ENCODE measurements at places on chromosomes 16 and 17.

DNA sequence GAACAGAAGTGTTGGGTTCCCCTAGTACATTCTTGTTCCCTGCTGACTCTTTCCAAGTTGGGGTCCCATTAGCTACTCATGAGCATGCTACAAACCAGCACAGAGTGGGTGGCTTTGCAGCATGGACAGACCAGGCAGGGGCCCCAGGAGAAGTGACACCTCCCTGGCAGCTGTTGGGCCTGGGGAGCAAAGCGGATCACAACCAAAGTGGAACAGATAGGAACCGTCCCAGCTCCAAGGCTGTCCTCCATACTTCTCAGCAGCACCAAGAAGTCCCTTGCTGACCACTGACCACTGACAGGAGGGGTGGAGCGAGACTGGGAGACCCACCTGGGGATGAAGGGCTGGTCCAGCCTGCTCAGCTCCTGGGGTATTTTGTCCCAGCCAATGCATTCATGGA is 12.4 kb upstream of the GFAP start:
- no peak for DNase-seq

DNA sequence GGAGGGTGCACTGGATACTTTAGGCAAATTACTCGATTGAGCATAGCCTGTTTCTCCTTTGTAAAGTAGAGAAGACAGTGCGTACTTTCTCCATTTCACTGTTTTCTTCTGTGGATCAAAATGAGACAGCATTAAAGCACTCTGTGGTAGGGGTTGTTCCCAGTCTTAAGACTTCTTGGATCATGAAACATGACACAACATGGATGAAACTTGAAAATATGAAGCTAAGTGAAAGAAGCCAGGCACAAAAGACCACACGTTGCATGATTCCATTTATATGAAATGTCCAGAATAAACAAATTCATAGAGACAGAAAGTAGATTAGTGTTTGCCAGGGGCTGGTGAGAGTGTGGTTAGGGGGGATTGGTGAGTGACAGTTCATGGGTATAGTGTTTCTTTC is 61.8 kb upstream of the MED9 start:
- DNase-seq: no peak

DNA sequence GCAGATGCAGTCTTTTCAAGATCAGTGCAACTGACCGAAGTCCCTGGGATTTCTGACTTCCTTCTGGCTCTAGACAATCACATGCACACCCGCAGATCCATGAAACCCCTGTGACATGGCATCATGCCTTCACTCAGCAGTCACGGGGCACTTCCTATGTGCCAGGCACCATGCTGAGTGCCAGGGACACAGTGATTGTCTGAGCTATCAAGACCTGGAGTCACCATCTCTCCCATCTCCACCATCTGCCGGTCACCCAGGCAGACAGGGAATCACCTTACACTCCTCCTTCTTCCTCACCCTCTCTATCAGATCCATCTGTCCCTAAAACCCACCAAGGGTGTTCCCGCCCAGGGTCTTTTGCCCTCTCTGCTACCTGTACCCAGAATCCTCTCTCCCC is 5.3 kb downstream of the BEAN1 start:
- DNase-seq: no peak

DNA sequence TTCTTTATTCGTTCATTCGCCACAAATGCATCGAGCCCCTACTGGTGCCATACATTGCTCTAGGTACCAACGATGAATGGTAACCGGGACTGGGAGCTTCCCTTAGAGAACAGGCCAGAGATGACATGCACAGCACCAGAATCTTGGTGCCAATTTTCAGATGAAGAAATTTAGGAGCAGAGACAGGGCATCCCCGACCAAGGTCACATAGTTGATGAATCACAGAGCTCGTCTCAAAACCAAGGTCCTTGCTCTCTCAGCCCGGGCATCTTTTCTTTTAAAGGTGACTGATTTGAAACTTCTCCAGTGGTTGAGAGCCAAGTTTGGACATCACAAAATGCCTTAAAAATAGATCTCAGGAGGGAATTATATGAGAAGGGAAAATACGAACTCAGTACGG is 73.2 kb upstream of the C16orf82 start:
- DNase-seq: no peak

DNA sequence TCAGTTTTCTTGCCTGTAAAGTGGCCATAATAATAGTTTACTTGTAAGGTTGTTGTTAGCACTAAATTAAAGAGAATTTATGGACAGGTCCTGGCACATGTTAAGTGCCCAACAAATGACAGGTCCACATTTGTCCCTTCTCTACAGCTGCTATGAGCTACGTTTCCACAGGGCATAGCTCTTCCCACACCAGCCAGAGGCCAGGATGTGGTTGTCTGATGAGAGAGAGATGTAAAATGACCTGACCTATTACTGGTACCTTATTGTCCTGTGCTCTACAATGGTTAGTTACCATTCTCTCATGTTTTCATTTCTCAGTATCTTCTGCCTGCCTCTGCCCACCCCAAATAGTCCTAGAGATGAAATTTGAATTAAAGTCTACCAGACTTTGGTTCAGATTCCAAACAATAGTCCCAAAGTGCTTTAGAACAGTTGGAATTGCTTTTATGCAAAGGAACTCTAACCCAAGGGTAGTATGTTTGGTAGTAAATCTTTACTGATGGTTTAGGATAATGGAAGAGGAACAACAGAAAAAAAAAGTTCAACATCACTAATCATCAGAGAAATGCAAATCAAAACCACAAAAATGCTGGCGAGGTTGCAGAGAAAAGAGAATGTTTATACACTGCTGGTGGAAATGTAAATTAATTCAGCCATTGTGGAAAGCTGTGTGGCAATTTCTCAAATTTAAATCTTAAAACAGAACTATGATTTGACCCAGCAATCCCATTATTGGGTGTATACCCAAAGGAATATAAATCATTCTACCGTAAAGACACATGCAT is 57.1 kb upstream of the ANKFN1 start:
- no peak for DNase-seq

Data from coronary artery (tissue), 2 donors.